ENCODE measurements at places on chromosomes 13 and 19.

DNA sequence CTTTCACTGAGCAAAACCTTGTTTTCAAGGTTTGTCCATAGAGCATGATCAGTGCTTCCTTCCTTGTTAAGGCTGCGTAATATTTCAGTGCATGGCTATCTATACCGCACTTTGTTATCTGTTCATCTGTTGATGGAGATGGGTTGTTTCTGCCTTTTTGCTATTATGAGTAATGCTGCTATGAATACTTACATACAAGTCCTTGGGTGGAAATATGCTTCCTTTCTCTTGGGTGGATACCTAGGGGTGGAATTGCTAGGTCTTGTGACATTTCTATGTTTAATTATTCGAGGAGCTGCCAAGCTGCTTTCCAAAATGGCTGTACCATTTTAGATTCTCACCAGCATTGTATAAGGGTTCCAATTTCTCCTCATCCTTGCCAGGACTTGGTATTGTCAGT lies 70.9 kb downstream of the SPATA13 start:
- DNase-seq = no peak

DNA sequence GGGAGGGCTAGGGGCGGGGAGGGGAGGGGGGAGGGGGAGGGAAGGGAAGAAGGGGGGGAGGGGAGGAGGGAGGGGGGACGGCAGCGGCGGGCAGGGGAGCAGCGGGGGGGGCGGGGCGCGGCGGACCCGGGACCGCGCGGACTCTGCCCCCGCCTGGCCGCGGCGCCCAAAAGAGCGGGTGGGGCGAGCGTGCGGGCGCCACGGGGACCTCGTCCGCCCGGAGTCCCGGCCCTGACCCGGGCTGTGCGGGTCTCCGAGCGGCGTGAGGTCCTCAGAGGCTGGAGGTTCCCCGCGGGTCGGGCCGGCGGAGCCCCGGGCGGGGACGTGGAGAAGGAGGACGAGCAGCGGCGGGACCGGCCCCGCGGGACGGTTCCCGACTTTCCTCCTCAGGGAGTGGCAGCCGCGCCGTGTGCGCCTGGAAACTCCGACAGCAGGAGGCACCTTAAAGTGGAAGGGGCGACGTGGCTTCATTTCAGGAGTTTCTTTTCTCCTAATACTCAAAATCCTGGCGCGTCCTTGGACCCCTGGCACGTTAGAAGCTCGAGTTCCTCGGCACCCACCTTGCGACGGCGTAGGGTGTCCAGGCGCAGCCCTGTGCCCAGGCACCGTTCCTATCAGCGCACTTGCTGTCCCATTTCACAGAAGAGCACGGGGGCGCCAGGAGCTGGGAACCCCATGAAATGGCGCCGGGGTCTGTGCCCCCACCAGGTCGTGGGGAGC lies 518 bp upstream of the PLPP2 start:
- DNase-seq = no peak

- no peak for DNase-seq
Observed at GRCh38 chr13:75264611-75265010, 217.4 kb downstream of the TBC1D4 start.

DNA sequence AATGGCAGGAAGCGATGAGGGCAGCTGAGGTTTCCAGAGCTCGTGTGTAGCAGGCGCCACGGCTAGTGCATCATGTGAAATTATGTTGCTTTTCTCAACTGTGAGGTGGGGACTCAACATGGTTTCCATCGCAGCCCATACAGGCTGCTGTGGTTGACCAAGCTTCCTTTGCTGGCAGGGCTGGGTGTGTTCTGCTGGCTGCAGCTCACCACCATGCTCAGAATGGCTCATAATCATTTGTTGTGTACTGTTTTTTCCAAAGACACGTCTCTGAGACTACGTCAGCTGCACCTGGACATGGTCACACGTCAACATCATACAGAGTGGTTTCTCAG lies 16.1 kb upstream of the RASA3 start:
- no peak for DNase-seq

DNA sequence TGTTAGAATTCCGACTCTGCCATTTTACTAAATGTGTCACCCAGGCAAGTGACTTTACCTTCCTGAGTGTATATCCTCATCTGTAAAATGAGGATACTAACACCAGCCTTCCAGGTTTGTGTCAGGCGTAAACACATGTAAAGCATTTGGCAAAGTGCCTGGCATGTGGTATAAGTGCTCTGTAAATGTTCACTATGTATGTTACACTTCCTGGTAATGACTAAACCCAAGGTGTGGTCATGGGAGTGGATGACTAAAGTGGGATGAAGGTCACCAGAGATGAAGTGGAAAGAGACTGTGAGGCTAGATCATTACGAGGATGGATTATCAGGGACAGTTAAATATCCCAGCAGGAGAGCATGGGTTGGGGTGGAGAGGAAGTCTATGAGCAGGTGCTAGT lies 25.6 kb downstream of the DEDD2 start:
- no peak for DNase-seq

- no peak for DNase-seq
Observed at GRCh38 chr13:97321616-97322321, 99.6 kb downstream of the MBNL2 start.

DNA sequence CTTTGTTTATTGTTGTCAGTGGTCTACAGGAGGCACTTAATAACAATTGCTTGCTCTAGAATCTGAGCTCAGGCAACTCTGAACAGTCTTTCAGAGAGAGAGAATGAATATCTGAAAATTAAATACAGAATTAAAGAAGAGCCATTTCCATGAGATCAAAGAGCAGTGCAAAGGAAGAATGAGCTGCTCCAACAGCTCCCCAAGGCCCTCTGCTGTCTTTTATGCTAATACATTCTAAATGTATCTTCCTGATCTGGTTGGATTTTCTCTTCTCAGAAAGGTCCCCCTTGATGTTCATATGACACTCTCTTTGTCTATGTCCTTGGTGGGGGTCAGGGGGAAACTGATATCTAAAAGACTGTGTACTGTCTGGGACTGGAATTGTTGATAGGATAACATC lies 1029.6 kb downstream of the PCDH9 start:
- no peak for DNase-seq
